ENCODE measurements at places on chromosomes 11 and 22.

DNA sequence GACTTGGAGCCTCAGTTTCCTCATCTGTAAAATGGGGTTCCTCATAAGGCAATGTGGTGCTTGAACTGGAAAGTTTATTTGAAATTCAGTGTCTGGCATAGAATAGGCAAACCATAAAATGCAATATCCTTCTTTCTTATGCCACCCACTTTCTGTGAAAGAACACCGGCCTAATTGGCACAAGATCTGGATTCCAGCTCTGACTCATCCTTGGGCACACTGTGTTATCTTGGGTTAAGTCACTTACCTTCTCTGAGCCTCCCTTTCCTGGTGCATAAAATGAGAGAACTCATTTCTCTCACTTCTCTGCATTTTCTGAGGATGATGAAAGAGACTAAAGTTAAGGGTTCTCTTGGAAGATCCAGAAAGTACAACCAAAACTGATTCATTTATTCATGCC is 5.1 kb downstream of the INSC start:
- DNase-seq = no peak

GRCh38 chr11:35160246-35160824 is 21.4 kb downstream of the CD44 start:
- DNase-seq = no peak

- DNase-seq = peak; percentile 35
Observed at GRCh38 chr11:76962583-76963416, 71.4 kb upstream of the B3GNT6 start.

DNA sequence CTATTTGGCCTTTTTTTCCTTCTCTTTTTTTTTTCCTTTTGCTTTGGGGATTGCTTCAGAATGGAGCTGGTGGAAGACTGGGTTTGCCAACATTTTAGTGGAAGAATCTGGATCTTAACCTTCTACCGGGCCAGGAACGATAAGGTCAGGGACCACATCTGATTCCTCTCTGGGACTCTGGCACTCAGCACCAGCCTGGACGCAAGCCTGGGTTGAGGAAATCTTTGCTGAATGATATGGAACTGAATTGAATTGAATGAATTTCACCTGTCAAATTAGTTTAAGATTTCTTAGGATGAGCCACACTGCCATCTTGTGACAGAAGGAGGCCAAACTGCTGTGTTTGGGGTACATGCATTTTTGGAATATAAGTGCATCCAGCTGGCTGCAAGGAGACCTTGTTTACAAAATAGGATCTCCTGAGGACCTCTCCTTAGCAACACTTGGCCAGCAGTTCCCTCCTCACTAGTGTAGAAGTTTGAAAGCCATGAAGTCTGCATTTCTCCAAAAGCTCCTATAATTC is 30.4 kb downstream of the TPBGL start:
- no peak for DNase-seq

- DNase-seq = no peak
Observed at GRCh38 chr11:81915045-81915444, 818.6 kb downstream of the FAM181B start.

- DNase-seq = no peak
Observed at GRCh38 chr11:9386086-9386485, 1.6 kb downstream of the IPO7 start.

Measured in GM06990 (cell line).